ENCODE measurements at places on chromosomes 12 and 14. TPM values are rescaled to one million over a fixed set of nuclear protein-coding genes. Genes with fewer than 3 reads are reported as not detected.
A peak's percentile ranks its signal among the peaks of the same experiment; 100 is the strongest.

TMEM63C gene
- total RNA-seq = 0.23 TPM

CACNA2D4 gene
- total RNA-seq = 5.0 TPM

PRPH gene
- 0.15 TPM for total RNA-seq

GALNT8 gene
- 1.4 TPM for total RNA-seq

OR6S1 gene
- not detected for total RNA-seq

FBXO21 gene
- total RNA-seq = 287 TPM

MYH6 gene
- total RNA-seq = not detected

OR4E2 gene
- total RNA-seq = not detected

MRPL52 gene
- 52.2 TPM for total RNA-seq

NPFF gene
- total RNA-seq = not detected

TAS2R20 gene
- 1.9 TPM for total RNA-seq

PPP4R4 gene
- 18.9 TPM for total RNA-seq

GRCh38 chr12:105888696-105889095 lies 250.1 kb downstream of the NUAK1 start:
- DNase-seq = no peak

GRCh38 chr12:88993651-88994050 lies 358.6 kb downstream of the DUSP6 start:
- no peak for DNase-seq

DNA sequence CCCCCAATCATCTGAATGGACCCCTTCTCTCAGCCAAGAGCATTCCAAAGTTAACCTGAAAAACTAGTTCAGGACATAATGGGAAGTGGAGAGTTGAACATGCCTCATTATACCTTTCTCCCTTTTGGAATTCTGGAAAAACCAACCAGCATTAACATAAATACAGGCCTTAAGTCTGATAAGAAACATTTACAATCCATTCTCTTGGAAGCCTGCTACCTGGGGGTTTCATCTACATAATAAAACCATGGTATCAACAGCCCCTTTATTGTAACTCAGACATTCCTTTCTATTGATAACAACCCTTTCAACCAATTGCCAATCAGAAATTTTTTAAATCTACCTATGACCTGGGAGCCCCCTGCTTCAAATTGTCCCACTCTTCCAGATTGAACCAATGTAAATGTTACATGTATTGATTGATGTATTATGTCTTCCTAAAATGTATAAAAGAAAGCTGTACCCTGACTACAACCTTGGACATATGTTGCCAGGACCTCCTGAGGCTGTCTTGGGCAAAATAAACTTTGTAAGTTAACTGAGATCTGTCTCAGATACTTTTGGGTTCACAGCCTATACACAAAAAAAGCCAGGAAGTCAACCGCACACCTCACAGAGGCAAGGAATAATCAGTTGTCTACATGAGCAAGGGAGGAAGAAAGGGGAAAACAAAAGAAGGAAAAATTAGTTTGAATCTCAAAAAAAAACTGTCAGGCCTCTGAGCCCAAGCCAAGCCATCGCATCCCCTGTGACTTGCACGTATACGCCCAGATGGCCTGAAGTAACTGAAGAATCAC lies 17.6 kb upstream of the SSTR1 start:
- DNase-seq = no peak

GRCh38 chr12:96219700-96220206 lies 25.6 kb downstream of the ELK3 start:
- no peak for DNase-seq

GRCh38 chr14:101195309-101195901 lies 291.9 kb upstream of the RTL1 start:
- no peak for DNase-seq

- no peak for DNase-seq
Observed at GRCh38 chr12:32467959-32468863, 68.9 kb downstream of the FGD4 start.

DNA sequence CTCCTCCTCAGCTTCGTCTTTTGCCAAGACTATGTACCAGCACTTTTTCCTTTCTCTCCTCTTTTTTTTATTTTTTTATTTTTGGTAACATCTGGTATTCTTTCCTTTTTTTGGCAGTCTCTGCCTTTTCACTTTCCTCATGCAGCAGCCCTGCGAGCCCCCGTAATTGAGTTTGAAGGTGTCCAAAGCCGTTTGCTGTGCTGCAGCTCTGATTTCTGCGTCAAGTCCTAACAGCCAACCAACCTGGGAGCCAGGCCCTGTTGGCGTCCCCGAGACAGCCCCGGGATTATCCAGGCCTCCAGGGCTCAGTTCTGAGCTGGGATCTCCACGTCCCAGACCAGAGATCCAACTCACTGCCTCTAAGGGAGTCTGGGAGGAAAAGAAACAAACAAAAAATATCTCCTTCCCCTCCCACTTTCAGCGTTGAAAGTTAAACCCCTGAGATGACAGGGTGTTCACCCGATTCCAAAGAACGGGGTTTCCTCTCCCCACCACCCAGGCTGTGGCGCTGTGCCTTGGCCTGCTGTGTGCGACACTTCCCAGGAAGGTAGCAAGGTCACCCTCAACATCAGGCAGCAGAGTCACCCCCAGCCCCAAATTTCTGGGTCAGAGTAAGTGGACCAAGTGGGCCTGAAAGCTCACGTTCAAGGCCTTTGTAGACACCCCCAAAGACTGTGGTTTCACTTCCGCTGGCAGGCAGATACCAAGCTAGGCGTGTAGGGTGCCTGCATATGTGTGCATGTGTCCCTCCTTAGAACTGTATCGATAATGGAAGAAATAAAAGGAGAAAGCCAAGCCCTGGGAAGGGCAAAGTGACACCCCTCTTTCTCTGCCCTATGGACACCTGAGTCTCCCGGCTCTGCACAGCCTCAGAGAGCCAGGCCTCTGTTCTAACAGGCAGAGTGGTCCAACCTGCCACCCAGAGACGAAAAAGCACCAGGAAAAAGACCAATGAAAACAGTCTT lies 11.1 kb downstream of the BCL11B start:
- DNase-seq = no peak

DNA sequence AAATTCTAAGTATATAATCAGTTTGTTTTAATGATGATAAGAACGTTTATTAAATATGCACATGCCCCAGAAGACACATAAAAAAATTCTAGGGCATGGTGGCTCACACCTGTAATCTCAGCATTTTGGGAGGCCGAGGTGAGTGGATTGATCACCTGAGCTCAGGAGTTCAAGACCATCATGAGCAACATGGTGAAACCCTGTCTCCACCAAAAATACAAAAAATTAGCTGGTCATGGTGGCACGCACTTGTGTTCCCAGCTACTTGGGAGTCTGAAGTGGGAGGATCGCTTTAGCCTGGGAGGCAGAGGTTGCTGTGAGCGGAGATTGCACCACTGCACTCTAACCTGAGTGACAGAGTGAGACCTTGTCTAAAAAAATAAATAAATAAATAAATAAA lies 4.0 kb downstream of the CD69 start:
- DNase-seq = no peak

DNA sequence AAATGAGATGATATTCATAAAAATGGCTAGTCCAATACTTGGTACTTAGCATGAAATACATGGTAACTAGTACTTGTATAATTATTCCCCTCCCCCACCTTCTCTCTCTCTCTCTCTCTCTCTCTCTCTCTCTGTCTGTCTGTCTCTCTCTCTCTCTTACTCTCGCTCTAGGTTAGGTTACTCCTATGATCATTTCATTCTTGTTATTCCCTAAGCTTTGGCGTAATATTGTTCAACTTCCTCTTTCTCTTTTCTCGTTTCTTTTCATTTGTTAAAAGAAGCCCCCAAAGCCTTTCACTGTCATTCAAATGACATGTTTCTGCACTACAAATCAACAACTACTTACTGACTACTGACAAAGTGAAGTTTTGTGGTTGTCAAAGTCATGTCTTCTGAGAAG lies 89.8 kb downstream of the GRIP1 start:
- DNase-seq = no peak

GRCh38 chr12:4320497-4320852 lies 538 bp upstream of the TIGAR start:
- DNase-seq = no peak

DNA sequence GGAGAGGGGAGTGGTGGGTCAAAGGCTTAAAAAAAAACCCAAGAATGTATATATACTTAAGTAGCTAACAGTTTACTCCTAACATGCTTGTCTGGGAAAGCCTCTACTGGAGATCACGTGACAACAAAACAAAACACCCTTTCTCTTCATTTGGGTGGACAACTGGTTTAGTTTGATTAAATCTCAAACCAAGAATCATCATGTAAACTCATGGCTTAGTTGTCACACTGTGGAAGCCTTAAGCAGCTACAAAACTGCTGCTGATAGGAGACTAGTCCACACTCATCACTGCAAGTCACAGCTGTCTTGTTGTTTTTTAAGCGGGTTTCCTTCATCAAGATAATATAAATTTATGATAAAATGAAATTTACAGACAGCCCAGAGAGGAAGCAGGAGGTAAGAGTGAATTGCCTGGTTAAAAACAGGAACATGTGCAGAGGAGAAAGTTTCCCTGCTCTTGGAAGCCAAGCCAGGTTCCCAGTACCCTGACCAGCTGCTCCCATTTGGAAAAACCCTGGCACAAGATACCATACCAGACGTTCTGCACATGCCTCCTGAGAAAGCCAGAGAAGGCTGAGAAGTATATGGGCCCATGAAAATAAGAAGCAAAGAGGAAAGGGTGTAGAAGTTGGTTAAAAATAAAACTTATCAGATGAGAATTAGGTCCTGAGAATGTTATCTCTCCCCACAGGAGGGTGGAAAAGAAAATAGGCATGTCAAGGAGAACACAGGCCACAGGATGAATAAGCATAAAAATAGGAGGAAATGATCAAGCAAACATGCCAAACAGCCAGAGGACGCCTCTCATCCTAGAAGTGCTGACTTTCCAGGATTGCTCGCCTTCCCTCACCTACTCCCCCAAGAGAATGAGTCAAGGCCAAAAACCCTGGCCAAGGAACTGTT lies 34.0 kb downstream of the EGLN3 start:
- DNase-seq = no peak

GRCh38 chr12:104626069-104626837 lies 169.5 kb downstream of the CHST11 start:
- no peak for DNase-seq

- no peak for DNase-seq
Observed at GRCh38 chr14:55897031-55897430, 221.2 kb upstream of the PELI2 start.

DNA sequence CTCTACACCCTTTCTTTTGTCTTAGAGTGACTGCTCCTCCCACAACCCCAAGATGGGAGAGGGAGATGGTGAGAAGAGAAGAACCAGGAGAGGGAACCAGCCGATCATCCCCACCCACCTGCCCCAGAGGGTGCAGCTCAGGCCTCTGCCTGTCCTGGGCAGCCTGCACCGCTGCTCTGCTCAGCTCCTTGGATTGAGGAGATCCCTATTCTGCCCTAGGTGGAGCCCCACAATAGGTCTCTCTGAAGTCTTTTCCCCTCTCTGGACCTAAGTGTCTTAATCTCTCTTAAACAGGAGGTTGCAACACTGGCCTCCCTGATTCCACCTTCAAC lies 2.2 kb downstream of the ANKRD33 start:
- no peak for DNase-seq

DNA sequence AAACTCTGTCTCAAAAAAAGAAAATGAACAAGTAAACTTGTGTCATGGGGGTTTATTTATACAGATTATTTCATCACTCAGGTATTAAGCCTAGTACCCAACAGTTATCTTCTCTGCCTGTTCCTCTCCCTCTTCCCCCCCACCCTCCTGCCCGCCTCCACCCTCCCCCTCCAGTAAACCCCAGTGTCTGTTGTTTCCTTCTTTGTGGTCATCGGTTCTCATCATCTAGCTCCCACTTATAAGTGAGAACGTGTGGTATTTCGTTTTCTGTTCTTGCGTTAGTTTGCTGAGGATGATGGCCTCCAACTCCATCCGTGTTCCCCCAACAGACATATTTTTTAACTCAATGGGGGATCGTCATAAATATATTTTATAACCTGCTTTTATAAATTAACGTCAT lies 12.3 kb downstream of the IL31 start:
- DNase-seq = no peak

- DNase-seq = no peak
Observed at GRCh38 chr14:40894846-40895245, 711.8 kb upstream of the LRFN5 start.

DNA sequence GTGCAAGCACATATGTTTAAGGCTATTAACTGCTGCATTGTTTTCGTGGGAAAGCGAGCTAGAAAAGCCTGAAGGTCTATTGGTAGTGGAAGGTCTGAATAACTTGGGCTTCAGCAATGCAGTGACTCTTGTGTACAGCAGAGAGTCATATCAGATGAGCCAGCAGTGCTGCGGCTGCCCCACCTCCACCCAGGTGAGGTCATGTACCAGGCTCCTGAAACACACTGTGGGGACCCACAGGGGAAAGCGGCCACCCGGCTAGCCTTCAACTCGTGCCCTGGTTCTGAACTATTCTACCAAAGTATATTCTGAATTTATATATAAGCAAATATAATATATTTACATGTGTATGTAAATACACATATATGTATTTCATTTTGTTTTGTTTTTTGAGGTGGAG lies 12.7 kb upstream of the RAN start:
- DNase-seq = no peak

DNA sequence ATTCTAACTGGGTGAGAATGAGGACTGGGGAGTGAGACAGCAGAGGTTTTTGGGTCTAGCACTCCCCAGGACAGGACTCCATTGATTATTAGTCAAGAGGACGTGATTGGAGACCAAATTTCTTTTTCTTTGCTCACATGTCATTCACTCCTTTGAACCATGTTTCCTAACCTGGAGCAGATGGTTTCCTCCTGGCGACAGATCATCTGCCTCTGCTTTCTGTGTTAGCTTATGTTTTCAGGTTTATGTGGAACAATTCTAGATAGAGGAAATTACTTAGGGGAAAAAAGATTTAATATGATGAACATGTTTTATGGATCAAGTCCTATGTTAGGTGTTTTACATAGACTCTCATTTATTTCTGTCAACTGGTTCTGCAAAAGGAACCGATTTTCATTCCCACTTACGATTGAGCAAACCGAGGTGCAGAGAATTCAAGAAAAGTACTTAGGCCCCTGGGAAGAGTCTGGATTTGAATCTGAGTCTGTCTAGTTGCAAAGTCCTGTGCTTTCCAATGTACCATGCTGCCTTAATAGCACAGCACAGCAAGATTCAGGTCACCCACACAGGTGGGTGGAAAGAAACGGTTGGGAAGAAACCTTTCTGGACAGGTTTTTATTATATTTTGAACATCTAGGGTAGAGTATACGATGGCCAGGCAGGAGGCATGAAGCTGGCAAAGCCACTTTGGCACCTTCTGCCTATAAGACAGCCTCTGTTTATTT lies 30.8 kb downstream of the SMOC1 start:
- no peak for DNase-seq

GRCh38 chr12:66753810-66754209 lies 74.9 kb upstream of the GRIP1 start:
- no peak for DNase-seq

GRCh38 chr12:30905463-30906009 lies 21.0 kb upstream of the TSPAN11 start:
- no peak for DNase-seq

DNA sequence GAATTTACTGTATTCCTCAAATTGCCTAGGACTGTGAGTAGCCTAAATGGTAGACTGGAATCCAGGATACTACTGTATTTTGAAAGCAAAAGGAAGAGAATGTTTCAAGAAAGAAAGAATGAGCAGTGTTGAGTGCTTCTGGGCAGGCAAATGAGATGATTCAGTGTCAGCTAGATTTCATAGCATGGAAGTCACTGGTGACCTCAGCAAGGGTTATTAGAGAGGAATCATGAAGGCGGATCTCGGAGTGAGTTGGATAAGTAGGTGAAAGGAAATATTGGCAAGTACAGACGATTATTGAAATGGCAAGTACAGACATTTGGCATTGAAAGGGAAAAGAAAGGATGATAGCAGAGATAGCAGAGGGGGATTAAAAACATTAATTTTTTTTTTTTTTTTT lies 27.1 kb downstream of the VRK1 start:
- DNase-seq = no peak

GRCh38 chr14:35365130-35366055 lies 39.2 kb downstream of the NFKBIA start:
- DNase-seq = peak; percentile 60

Data from ovary (tissue), 10 donors.